ENCODE measurements at places on chromosomes 1 and 21.
A peak's percentile ranks its signal among the peaks of the same experiment; 100 is the strongest.

- no peak for DNase-seq
These were observed 16.8 kb downstream of the UBE2U start for GRCh38 chr1:64220241-64220640.

DNA sequence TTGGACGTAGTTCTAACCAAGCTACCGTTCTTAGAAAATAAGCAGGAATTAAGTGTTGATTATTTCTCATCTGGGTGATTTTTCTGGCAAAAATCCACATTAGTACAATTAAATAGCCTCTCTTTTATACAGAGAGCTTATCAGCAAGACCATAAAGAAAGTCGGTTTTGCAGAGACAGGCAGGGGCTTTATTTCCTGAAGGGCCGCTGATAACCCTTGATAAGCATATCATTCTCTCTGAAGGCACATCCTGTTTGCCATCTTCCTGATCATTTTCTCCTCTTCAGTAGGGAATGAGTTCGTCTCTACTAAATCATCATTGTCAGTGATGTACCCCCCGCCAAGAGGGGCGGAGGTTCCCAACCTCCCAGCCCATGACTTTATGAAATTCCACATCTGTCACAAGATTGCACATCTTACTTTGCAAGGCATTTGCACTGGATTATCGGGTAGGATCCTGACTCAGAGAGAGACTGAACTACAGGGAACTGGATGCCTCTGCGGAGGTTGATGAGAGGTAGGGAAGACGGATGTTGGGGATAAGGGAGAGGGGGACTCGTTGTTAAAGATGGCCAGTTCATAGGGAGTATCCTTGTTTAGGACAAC lies 115.7 kb downstream of the KCNJ6 start:
- no peak for DNase-seq

- no peak for DNase-seq
These were observed 295.4 kb upstream of the USP25 start for GRCh38 chr21:15434163-15434905.

DNA sequence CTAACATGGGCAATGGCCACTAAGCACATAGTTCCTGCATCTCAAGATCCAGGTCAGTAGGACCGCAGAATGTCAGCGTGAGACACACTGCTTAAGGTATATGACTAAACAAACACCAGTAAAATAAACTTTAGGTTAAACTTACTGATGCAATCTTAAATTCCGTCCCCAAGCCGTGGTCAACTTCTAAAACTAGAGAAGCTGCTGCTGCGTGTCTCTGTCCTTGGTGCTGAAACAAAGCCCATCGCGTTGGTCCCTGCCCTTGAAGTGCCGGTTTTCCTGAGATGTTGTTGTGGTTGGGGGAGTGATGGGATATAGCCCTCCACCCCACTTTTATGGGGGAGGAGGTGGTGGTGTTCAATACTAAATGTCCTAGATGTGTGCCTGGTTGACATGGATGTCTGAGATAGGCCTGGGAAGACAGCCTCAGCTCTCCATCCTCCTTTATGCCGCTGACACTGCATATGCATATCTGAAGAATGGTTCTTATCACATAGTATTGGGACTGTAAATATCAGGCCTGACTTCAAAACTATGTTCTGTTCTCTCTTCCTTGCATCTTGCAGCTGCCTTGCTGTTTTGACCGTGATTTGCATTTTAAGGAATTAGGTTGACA lies 72.0 kb upstream of the KCNA3 start:
- DNase-seq: peak; percentile 21

- no peak for DNase-seq
These were observed 29.6 kb downstream of the CFAP74 start for GRCh38 chr1:1973716-1974642.

DNA sequence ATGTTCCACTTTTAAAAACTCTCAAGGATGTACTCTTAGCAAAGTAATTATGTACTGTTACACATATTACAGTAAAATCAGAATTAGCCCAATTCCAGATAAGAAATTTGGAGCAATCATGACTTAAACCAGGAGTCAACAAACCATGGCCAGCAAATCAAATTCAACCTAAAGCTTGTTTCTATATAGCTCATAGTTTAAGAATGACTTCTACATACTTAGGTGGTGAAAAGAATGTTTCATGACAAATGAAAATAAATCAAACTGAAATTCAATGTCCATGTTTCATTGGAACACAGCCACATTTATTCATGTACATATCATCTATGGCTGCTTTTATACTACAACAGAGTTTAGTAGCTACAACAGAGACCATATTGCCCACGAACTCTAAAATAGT lies 35.1 kb downstream of the FRRS1 start:
- DNase-seq: no peak

DNA sequence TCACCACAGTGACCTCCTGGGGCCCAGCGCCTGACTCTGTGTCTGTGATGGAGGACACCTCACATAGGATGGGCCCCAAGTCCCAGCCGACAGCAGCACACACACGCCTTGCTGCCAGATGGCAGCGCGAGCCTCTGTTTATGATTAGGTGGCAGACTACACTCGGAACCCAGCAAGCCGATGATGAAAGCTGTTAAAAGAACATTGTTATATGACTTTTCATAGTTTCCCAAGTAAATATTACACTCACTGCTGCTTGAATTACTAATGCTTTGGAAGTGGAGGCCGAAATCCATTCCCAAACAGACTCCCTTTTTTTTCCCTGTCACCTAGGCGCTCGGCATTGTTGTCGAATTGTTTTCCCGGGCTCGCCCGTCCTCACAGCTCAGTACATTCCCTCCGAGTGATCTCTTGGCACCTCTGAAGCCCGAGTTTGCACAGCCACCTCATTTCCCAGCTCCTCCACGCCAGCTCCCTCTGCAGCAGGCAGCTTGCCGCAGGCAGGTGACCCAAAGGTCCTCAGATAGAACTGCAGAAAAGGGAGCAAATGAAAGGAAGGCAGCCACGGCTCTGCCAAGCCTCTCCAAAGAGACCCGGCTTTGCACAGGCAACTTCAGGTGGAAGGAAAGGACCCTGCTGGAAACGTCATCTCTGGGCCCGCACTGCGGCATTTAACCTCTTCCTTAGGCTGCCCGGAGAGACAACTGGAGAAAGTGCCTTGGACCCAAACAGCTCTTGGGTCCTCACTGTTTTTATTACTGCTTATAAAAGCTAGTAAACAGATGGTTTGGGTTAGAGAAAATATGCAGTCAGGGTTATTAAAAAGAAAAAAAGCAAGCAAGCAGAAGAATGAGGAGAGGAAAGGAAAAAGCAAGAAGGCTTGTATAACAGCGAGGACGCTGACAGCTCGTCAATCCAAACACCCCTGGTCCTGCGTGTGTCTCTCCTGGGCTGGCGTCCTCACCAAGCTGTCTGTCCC lies 72.2 kb upstream of the SLC25A33 start:
- no peak for DNase-seq

DNA sequence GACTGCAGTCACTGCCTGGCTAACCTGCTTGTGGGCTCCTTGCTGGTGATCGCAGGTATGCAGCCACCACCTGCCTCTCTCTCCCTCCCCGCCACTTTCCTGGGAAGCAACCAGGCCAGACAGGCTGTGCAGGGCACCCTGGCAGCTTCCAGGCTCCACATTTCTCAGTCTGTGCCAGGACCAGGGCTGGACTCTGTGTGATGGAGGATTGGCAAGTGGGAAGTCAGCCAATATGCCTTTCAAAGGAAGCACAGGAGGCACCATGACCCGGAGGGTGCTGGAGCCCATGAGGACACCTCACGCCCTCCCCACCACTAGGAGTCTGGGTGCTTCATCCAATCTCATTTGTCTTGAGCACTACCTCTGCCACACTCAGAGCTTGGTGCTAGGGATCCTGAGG lies 15.8 kb upstream of the DISP3 start:
- no peak for DNase-seq

DNA sequence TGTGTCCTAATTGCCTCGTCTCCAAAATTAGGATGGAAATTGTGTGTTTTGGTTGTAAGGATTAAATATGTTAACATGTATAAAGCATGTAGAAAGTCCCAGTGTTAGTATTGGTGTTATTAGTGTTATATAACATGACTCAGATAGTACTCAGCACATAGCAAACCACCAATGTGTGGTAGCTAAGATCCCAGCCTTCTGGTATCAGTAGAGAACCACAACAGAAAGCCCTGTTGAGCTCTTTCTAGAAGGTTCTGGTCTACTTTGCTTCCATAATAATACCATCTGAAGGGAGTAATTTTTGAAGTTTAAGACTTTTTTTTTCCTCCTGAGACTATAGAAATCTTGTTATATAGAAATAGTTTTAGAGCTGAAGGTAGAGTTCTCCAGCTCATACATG lies 259.3 kb upstream of the SGIP1 start:
- no peak for DNase-seq

DNA sequence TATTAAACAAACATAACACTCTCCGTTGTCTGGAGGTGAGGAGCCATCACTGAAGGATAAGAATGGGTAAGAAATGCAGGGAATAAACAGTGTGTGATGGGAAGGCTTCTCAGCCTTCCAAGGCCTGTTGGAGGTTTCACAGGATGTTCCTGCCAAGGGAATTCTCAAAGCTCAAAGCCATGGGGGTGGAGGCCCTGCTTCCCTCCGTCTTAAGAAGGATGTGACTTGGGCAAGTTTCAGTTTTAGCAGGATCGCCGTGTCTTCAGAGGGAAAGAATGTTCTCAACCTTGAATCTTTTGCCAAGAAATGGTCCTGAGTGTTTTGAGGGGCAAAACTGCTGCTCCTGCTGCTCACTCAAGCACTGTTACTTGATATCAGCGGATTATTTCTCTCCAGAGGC lies 41.7 kb upstream of the IL20 start:
- no peak for DNase-seq

- no peak for DNase-seq
These were observed 9.3 kb upstream of the TSNAX start for GRCh38 chr1:231519166-231519565.

DNA sequence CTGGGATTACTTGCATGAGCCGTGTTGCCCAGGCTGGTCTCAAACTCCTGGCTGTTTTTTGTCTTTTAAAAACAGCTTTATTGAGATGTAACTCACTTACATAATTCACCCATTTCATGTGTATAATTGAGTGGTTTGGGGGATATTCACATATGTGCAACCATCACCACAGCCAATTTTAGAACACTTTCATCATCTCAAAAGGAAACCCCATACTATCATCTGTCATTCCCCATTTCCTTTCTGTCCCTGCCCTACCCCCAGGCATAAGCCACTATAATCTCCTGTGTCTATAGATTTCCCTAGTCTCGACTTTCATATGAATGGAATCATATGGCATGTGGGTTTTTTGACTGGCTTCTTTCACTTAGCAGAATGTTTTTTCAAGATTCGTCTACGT lies 43.3 kb downstream of the GPR137B start:
- DNase-seq: no peak

GRCh38 chr1:69121723-69122122 lies 446.0 kb upstream of the LRRC7 start:
- no peak for DNase-seq

DNA sequence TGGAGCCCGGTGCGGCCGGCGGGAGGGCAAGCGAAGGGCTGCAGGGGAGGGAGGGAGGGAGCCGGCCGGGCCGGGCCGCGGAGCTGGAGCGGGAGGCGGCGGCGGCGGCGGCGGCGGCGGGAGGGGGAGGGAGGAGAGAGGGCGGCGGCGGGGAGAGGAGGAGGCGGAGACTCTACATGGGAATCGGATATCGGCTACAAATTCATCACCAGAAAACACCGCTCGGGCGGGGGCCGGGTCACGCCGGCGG lies at the start of gene AKT3:
AKT3 (minus strand) TSS at position 42 of the 250 bp plus-strand sequence. CDS start 7,073 bp downstream, outside the sequence.
- DNase-seq: no peak

DNA sequence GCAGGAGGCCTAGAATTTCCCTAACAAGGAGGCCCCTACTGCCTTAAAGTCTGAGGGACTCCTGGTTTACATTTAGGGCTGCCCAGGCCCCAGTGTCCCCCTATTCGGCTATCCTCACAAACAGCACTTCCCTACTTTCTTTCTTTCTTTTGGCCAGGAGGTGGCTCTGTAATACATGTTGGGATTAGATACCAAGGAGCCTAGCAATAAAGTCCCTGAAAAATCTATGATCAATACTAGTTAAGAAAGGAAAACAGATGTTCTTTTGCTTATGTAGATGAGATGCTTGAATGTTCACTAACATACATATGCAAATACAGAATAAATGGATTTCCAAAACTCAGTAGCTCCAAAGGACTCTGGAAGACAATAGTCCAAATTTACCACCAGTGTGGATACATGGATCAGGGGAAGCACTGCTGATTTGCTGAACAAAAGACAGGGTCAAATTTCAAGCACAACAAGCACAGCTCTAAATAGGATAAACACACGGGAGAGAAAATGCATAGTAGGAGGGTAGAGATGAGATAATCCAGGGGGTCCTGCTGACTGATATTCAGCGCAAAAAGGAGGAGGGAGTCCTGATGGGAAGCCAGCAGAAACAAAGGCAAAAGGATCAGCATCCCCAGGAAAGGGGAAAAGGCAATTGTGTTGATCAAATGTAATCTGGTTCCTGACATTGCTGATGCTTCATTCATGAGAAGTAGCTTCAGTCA lies 240.0 kb downstream of the NUF2 start:
- DNase-seq: no peak

DNA sequence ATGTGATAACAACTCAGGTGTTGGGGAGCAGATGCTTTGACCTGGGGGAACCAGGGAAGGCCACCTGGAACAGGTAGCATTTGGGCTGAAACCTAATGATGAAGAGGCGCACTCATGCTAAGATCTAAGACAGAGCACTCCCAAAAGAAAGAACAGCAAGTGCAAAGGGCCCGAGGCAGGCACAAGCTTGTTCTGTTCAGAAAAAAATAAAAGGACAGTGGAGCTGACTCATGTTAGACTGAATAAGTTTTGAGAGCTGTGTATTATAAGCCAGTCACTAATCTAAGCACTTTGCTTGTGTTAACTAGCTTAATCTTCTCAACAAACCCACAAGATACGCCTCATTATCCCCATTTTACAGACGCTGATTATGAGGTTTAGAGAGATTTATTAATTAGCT lies 90.1 kb downstream of the MATN1 start:
- no peak for DNase-seq

DNA sequence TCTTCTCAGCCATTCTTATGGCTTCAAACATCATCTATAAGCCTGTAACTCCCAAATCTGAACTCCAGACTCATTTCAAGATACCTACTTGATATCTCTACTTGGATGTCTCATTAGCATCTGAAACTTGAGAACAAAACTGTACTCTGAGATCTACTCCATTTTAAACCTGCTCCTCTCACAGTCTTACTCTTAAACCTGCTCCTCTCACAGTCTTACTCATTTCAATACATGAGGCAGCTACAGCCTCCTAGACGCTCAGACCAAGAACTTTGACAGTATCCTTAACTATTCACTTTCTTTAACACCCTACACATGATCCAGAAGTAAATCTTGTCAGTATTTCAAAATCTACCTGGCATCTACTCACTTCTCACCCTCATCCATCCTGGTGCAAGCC lies 54.3 kb downstream of the NBPF6 start:
- no peak for DNase-seq

DNA sequence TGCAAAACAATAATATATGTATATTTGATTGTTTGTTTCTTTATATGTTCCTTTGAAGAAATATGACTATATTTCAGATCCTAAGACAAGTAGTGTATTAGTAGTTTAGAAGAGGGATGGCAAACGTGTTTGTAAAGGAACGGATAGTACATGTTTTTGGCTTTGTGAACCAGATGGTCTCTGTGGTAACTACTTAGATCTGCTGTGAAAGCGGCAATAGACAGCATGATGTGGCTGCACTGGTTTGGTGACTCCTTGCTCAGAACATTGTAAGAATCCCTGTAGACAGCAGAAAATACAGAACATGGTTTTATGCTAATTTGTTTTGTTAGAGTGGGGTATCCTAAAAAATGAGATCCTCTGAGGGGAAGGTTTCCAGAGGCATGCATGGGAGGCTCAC lies 3.1 kb downstream of the ACADM start:
- DNase-seq: no peak

GRCh38 chr1:8562222-8562621 lies 244.3 kb downstream of the SLC45A1 start:
- DNase-seq: no peak

GRCh38 chr1:70140343-70140742 lies 65.0 kb downstream of the LRRC40 start:
- DNase-seq: no peak

Data from stimulated activated CD4-positive, alpha-beta T cell treated with anti-CD3 and anti-CD28 coated beads, Interleukin-1b, Interleukin-23, amount 100 ng/mL, for 1 hour (primary cell).